Activated CD8-positive, alpha-beta T cell treated with anti-CD3 and anti-CD28 coated beads, Interleukin-2, amount 10 ng/mL, durations not matched to agents 7 days and 5 days (primary cell): ENCODE measurements at places on chromosomes 7 and 10.

DNA sequence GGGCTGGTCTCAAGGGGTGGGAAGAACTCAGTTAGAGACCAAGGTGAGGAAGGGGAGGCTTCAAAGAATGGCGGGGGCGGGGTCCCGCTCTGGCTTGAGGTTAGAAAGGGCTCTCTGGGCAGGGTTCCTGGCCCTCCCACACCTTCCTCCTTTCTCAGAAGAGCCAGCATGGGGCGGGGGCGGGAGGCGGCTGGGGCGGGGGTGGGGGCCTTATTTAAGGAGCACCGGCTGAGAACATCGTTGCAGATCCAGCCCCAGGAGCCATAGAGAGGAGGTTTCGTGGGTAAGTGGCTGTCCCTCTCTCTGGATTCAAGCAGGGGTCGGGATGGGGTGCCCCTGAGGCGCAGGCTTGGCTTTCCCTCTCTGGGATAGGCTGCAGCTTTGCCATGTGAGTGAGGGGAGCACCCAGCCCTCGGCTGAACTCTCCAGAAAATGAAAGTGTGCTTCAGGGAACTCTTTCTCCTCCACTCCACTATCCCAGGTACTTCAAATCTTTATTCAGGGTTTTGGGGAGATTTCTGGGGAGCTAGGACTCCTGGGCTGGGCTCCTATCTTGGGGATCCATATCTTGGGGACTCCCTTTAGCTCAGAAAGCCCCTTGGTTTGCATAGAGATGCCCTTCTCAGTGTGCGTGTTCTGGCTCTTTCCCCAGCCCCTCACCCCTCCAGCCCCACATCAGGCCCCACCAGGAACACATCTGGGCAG lies 3.3 kb upstream of the CUEDC2 start:
- DNase-seq = peak; percentile 75
- H3K4me3 ChIP-seq = peak overlapping the region; percentile 88
- no peaks in the 10 kb centered on the region for H3K27me3 ChIP-seq
- H3K36me3 ChIP-seq = peaks cover 24% of the 10 kb centered on the region
- peaks cover 58% of the 10 kb centered on the region for H3K4me1 ChIP-seq
- peak overlapping the region; percentile 83 for H3K27ac ChIP-seq

DNA sequence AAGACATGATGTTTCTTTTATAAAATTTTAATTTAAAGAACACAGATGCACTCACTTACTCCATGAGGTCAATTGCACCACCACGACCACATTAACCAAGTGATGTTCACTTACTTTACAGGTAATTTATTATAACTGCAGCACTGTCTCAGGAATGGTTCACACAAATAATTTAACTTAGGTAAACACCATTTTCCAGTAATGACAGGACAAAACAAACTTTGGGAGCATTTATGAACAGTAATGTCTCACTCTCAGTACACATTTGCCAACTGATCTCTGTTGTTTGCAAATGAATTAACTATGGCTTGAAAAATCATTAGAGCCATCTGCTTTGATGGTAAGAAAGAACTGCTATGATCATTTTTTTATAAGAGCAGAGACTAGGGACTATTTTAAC lies 150.4 kb downstream of the ETV1 start:
- H3K27ac ChIP-seq = no peak overlapping the region
- H3K4me3 ChIP-seq = no peak overlapping the region
- no peaks in the 10 kb centered on the region for H3K27me3 ChIP-seq
- DNase-seq = no peak

DNA sequence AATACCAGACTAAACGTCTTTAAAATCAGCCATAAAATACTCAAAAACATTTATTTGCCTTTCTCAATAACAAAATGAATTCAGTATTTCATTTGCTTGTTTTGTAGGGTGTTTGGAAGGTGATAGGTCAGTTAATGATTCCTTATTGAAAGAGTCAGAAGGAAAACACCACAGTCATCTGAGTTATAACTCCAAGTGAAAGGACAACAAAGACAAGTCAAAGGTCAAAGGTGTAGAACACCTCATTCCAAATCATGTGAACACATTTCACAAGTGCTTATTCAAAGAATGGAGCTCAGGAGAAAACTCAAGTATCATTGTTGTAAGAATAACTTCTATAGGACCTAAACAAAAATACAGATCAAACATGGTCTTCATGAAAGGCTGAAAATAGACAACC lies 318.6 kb upstream of the PHF14 start:
- peaks cover 14% of the 10 kb centered on the region for H3K27me3 ChIP-seq
- H3K4me1 ChIP-seq = no peaks in the 10 kb centered on the region
- H3K4me3 ChIP-seq = no peak overlapping the region
- no peak for DNase-seq
- H3K36me3 ChIP-seq = no peaks in the 10 kb centered on the region
- H3K27ac ChIP-seq = no peak overlapping the region

GRCh38 chr7:93715234-93715633 lies 140.7 kb upstream of the CALCR start:
- H3K4me3 ChIP-seq = no peak overlapping the region
- no peaks in the 10 kb centered on the region for H3K27me3 ChIP-seq
- no peaks in the 10 kb centered on the region for H3K36me3 ChIP-seq
- H3K27ac ChIP-seq = no peak overlapping the region

- no peak overlapping the region for H3K27ac ChIP-seq
- no peak for DNase-seq
- H3K4me3 ChIP-seq = no peak overlapping the region
- no peaks in the 10 kb centered on the region for H3K36me3 ChIP-seq
- H3K4me1 ChIP-seq = no peaks in the 10 kb centered on the region
Measured at GRCh38 chr7:89238156-89238555, 442.6 kb upstream of the TEX47 start.

GRCh38 chr10:35399414-35400009 lies 63.2 kb downstream of the CCNY start:
- H3K4me3 ChIP-seq = no peak overlapping the region
- no peaks in the 10 kb centered on the region for H3K27me3 ChIP-seq
- no peak overlapping the region for H3K27ac ChIP-seq
- H3K36me3 ChIP-seq = no peaks in the 10 kb centered on the region

DNA sequence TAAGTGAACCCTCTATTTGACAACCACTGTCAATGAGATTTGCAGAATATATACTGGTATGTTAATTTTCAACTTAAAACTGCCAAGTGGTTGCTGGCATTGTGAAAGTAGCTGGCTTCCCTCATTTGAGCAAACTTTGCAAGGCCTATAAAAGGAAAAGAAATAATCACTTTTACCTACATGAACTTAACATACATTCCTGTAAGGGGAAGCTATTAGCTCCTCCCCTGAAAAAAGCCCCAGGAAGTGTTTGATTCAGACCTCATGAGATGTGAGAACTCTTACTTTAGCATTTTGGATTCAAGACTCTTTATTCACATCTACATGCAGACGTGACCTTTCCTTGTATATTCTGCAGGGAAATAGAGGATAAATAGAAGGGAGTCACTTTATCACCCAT lies 175.6 kb downstream of the OTUD1 start:
- H3K27me3 ChIP-seq = no peaks in the 10 kb centered on the region
- no peak for DNase-seq
- no peaks in the 10 kb centered on the region for H3K36me3 ChIP-seq
- H3K27ac ChIP-seq = no peak overlapping the region
- H3K4me3 ChIP-seq = no peak overlapping the region

- H3K27me3 ChIP-seq = peaks cover 22% of the 10 kb centered on the region
- no peaks in the 10 kb centered on the region for H3K4me1 ChIP-seq
- DNase-seq = peak; percentile 24
- no peak overlapping the region for H3K27ac ChIP-seq
Measured at GRCh38 chr7:42843205-42843800, 68.6 kb downstream of the C7orf25 start.

GRCh38 chr7:20227291-20227795 lies 10.2 kb upstream of the MACC1 start:
- H3K4me1 ChIP-seq = no peaks in the 10 kb centered on the region
- H3K27me3 ChIP-seq = peaks cover 3% of the 10 kb centered on the region
- no peaks in the 10 kb centered on the region for H3K36me3 ChIP-seq
- H3K27ac ChIP-seq = no peak overlapping the region

DNA sequence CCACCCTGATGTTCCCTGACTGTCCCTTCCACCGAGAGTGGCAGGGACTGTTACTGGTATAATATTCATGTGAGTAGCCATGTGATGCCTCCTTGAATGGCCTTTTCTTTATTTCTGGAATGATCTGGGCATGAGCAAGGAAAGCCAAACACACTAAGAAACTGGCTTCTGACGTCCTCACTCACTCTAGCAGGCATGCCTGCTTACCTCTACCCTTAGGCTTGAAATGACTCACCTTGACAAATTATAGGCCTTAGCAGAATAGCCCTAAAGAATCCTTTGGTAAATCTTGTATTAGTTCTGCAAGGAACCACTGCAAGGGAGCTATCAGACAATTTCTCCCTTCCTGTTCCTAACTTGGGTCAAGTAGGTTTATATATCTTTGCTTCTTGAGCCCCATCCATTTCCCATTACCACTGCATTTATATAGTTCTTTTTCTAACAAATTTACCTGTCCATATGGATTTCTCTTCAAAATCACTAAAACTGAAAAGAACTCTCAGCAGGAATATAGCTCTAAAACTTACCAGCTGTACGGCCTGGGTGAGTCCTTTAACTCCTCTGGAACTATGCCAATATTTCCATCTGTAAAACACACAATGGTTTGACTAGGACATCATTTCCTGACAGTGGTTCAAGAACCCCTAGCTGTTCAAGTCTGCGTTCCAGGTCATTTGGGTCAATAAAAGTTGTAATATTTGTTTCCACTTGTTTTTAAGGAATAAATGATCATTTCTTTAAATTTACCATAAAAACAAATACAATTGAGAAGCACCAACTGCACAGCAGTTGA lies 13.0 kb upstream of the NDUFA5 start:
- DNase-seq = no peak
- H3K27me3 ChIP-seq = peaks cover 4% of the 10 kb centered on the region
- H3K27ac ChIP-seq = no peak overlapping the region
- H3K36me3 ChIP-seq = no peaks in the 10 kb centered on the region

- peaks cover 76% of the 10 kb centered on the region for H3K36me3 ChIP-seq
- peaks cover 87% of the 10 kb centered on the region for H3K4me1 ChIP-seq
- H3K4me3 ChIP-seq = peak overlapping the region; percentile 78
- peak; percentile 80 for DNase-seq
- H3K27ac ChIP-seq = peak overlapping the region; percentile 94
Measured at GRCh38 chr10:100508691-100509150, 10.9 kb downstream of the SEC31B start.

DNA sequence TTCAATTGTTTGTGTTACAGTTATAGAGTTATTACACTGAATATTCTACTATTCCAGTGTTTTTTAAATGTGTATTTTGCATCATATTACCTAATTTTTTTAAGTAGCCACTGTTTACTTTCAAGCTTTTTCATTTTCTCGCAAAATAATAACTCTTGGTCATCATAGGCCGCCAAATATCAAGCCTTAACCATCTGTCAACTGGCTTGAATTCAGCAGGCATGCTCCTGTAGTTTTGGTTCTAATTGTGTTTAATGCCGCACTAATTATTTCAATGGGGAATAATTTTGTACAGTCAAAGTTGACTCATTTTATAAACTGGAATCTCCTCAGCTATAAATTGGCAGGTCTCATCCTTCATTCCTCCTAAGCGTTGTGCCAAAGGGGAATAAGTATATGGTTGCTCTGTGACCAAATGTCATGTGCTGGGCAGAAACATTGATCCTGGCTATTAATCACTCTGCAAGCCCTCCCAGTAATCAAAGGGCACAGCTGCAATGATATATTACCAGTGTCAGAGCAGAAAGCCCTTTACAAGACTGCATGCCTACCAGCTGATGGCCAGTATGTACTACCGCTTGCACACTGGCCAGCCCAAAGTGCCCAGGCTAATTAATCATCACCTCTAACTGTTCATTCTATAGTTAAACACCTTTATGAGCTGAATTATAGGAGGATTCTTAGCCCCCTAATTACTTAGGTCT lies 74.8 kb downstream of the SKAP2 start:
- DNase-seq = no peak
- no peak overlapping the region for H3K27ac ChIP-seq
- no peak overlapping the region for H3K4me3 ChIP-seq

- H3K36me3 ChIP-seq = peaks cover 2% of the 10 kb centered on the region
- DNase-seq = no peak
- no peak overlapping the region for H3K4me3 ChIP-seq
- H3K27me3 ChIP-seq = no peaks in the 10 kb centered on the region
- H3K27ac ChIP-seq = no peak overlapping the region
Measured at GRCh38 chr7:111521660-111522059, 40.6 kb downstream of the IMMP2L start.

DNA sequence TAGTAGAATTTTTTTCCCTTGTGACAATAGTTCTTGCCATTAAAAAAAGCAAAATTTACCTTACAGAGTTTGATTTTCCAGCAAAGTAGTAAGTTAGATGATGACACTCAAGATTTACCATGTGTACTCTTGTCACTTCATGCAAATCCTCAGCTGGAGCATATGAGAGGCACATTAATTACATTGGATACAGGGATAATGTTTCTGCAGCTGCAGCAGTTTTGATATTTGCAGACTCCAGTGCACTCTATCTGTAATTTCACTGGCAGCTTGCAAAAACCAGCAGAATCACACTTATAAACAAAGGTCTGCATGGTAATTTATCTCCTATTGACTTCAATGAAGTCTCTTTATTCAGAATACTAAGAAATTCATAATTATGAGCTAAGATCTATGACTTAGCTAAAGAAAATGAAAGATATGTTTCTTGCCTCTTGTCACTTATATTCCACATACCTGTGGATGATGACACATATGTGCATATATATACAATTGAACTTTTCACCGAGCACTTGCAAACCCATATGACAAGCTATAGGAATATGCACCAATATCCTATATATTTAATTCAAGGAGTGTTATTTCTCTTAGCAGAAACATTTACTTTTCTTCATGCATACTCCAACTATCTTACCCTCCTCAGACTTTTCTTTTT lies 530.6 kb downstream of the PHTF2 start:
- no peak for DNase-seq
- no peaks in the 10 kb centered on the region for H3K27me3 ChIP-seq
- no peaks in the 10 kb centered on the region for H3K36me3 ChIP-seq
- H3K4me1 ChIP-seq = no peaks in the 10 kb centered on the region

GRCh38 chr10:110864662-110865140 lies 7.0 kb upstream of the PDCD4 start:
- no peaks in the 10 kb centered on the region for H3K27me3 ChIP-seq
- peak; percentile 81 for DNase-seq
- peak overlapping the region; percentile 96 for H3K27ac ChIP-seq
- peaks cover 99% of the 10 kb centered on the region for H3K4me1 ChIP-seq

DNA sequence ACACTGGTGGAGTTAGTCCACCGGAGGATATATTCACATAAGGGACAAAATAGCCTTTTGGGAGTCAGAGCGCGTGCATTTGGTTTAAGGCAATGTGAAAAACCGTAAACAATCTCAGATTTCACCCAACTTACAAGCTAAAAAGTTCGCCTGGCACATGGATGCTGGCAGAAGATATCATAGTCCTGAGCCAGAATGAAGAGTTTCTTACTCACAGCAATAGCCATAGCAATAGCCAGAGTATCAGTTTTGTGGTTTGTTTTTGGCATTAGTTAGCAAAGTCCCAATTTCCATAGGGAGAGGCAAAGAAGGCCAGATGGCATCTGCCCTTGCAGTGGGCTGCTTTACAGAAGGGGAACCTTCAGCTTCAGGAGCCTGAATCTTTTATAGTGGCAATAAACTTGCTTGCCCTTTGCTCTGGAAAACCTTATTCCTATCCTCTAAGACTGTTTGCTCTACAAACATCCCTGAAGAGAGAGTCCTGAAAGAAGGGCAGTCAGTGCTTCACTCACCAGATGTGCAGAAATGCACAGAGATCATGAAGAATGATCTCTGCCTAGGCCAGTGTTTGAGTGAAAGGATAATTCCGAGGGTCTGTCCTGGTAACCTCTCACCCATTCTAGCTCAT lies 28.7 kb upstream of the RSBN1L start:
- H3K4me1 ChIP-seq = no peaks in the 10 kb centered on the region
- H3K4me3 ChIP-seq = no peak overlapping the region
- DNase-seq = no peak
- no peaks in the 10 kb centered on the region for H3K36me3 ChIP-seq
- H3K27me3 ChIP-seq = no peaks in the 10 kb centered on the region
